ENCODE measurements at places on chromosomes 16 and 17.

GRCh38 chr16:83806036-83806435, 1.7 kb upstream of the HSBP1 start:
- DNase-seq, result no peak

- no peak for DNase-seq
These were observed 386.4 kb upstream of the TNRC6C start for GRCh38 chr17:77572065-77572601.

DNA sequence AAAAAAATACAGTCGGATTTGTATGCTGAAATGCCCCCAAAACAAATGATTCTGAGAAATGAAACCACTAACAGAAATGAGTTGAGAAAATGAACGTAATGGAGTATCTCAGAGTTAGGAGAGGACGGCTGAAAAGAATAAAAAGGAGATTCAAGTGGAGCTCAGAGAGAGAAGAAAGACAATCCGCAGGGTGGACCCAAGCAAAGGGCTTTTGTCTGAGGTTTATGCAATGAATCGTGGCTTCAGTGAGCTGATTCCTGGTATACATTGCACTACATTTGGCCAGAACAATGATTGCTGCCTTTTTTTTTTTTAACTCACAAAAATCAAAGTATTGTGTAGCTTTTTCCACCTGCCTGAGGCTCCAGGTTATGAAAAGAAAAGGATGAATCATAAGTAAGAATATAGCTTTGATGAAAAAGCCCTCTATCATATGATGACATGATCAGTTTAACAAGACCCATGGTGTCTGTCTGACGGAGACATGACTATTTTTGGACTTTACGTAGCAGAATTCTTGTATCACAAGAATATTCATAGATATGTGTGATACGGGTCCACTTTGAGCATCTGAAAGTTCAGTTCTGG, 4.4 kb upstream of the MED9 start:
- no peak for DNase-seq

- no peak for DNase-seq
These were observed 10.3 kb downstream of the CDRT4 start for GRCh38 chr17:15456972-15457722.

- DNase-seq, result no peak
These were observed 23.2 kb upstream of the SPNS2 start for GRCh38 chr17:4475463-4475862.

DNA sequence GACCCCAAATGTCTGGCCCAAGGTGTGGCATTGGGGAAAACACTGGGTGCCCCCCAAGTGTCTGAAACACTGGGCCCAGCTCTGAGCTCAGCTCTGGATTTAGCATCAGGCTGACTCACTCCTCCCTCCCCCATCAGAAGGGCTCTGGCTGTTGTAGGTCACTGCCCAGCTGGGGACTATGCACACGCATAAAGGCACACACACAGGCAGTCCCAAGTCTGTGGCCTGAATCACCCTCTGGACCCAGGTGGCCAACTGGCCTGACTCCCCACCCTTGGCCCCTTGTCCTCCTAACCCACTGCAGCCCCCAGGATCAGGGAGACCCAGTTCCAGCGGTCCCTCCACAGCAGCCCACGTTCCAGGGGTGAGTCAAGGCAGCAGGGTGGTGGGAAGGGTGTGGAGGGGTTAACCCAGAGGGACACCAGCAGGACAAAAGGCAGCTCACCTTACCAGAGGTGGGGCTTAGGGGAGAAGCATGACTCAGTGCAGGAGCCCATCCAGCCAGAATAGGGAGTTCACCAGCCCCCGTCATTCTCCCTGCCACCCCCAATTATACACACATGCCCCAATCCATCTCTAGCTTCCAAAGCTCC, 47.0 kb downstream of the MYO18A start:
- DNase-seq, result no peak

DNA sequence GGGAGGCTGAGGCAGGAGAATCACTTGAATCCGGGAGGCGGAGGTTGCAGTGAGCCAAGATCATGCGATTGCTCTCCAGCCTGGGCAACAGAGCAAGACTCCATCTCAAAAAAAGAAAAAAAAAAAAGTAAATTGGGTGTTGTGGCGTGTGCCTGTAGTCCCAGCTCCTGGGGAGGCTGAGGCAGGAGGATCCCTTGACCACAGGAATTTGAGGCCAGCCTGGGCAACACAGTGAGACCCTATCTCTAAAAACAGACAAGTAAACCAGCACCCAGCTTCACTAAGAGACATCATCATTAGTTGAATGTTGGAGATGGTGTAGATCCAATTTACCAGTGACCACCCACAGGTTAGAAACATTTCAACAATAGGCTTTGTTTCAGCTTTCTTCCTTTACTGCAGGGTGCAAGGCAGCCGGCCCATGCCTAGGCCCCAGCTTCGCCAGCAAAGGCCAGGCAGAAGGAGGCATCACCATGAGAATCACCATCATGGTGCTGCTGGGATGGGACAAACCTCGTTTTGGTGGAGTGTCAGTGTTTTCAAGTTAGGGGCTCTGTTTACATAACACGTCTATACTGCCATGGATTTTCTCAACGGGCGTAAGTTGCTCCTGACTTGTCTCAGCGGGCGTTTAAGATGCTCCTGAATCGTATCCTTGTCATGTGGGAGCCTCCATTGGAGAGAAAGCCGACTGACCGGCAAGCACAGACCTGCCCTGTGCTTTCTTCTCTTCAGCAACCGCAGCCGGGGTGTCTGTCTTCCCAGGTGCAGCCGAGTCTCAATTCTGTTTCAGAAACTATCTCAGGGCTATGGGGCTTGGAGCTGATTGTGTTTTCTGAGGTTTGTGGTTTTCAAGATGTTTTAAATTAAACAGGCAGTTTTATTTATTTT, 7.3 kb downstream of the TCF25 start:
- no peak for DNase-seq

DNA sequence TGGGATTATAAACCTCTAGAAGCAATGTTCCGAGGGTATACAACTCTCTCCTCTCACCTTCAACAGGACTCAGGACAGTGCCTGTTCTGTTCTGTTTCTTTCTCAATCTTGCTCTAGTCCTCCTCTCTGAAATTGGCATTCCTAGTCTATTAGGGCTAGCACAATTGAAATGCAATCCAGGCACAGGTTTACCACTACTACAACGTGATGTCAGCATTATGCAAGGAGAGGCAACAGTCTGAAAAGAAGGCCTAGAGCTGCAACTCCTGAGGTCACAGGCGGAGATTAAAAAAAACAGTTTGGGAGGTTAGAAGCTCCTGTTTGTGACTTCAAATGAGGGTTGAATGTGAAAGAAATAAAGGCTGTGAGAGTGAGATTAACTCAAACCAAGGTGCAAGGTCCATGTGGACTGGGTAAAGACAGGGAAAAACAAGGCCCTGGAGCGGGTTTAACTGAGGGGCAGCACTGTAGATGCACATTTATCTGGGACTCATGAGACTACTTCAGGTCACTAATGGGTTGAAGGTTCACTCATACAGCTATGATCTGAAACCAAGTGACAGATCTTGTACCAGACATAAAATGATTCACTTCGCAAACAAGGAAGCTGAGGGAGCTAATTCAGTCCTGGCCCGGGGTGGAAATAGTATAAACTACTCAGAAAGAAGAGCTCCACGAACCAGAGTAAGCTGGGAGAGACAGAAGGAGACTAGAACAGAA, 16.8 kb downstream of the AMFR start:
- DNase-seq, result no peak

Measured in HuH-7.5 (cell line).